ENCODE measurements at places on chromosomes 3 and 15. TPM values are rescaled to one million over a fixed set of nuclear protein-coding genes. Genes with fewer than 3 reads are reported as not detected.

SI gene
- total RNA-seq = not detected

NR2F2 gene
- 30.2 TPM for total RNA-seq

GP9 gene
- not detected for total RNA-seq

GRCh38 chr15:63514531-63514943, 10.1 kb downstream of the USP3 start:
- DNase-seq = no peak
- H3K4me1 ChIP-seq = peaks cover 19% of the 10 kb centered on the region
- no peaks in the 10 kb centered on the region for H3K36me3 ChIP-seq
- H3K27me3 ChIP-seq = no peaks in the 10 kb centered on the region
- H3K4me3 ChIP-seq = no peak overlapping the region

- H3K36me3 ChIP-seq = no peaks in the 10 kb centered on the region
- H3K27ac ChIP-seq = peak overlapping the region; percentile 91
- H3K4me3 ChIP-seq = no peak overlapping the region
These were observed 127.8 kb downstream of the ABI3BP start for GRCh38 chr3:100865442-100865841.

GRCh38 chr15:30984118-30984517, 7.3 kb downstream of the MTMR10 start:
- peak overlapping the region; percentile 12 for H3K27ac ChIP-seq
- H3K27me3 ChIP-seq = no peaks in the 10 kb centered on the region
- peaks cover 47% of the 10 kb centered on the region for H3K4me1 ChIP-seq
- no peak overlapping the region for H3K4me3 ChIP-seq
- DNase-seq = no peak

- H3K4me3 ChIP-seq = no peak overlapping the region
- no peaks in the 10 kb centered on the region for H3K4me1 ChIP-seq
- no peak overlapping the region for H3K27ac ChIP-seq
- H3K36me3 ChIP-seq = no peaks in the 10 kb centered on the region
These were observed 118.8 kb upstream of the ADPGK start for GRCh38 chr15:72902245-72902918.

- no peak overlapping the region for H3K27ac ChIP-seq
- no peaks in the 10 kb centered on the region for H3K4me1 ChIP-seq
- no peaks in the 10 kb centered on the region for H3K27me3 ChIP-seq
These were observed 12.6 kb upstream of the LCTL start for GRCh38 chr15:66578286-66578875.

GRCh38 chr3:171851660-171852058, 8.5 kb downstream of the TMEM212 start:
- H3K27ac ChIP-seq = no peak overlapping the region
- no peaks in the 10 kb centered on the region for H3K36me3 ChIP-seq
- no peak for DNase-seq
- H3K27me3 ChIP-seq = no peaks in the 10 kb centered on the region

- no peak for DNase-seq
- no peak overlapping the region for H3K4me3 ChIP-seq
- H3K27me3 ChIP-seq = no peaks in the 10 kb centered on the region
- H3K36me3 ChIP-seq = no peaks in the 10 kb centered on the region
These were observed 472.9 kb downstream of the DIPK2A start for GRCh38 chr3:144444546-144444945.

GRCh38 chr15:67980773-67981685, 73.1 kb upstream of the PIAS1 start:
- no peak overlapping the region for H3K27ac ChIP-seq
- no peak for DNase-seq
- no peaks in the 10 kb centered on the region for H3K36me3 ChIP-seq
